ENCODE measurements at places on chromosomes 13 and 19.

DNA sequence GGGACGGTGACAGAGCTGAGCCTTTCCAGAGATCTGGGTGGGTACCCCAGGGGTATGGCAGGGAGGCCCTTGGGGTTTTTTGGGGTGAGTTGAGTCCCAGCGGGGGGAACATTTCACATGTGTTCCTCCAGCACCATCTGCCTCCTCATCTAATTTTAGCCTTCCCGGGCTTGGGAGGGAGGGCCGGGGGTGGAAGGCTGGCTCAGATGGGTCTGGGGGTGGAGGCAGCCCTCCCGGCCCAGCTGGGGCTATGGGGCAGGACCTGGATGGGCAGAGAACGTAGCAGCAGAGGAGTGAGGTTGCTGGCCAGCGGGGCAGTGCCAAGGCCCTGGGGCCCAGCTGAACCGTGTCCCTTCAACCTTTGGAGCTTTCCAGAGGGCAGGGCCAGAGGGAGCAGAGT is 23.5 kb downstream of the ADGRL1 start:
- DNase-seq = no peak

DNA sequence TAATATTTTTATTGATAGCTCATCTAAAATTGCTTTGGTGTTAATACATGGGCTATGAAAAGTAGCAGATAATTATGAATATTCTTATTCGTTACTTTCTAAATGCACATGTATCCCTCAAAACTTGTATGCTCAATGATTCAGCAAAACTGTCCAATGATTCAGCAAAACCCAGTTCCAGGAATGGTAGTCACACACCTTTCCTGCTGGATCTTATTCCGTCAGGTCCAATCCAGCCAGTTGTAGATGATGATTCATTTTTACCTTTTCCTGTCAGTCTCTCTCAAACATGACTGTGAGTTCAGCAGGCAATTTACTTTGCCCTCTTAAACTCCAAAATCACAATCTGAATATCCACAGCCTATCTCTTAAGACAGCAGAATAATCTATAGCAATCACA is 1082.6 kb downstream of the EFNB2 start:
- no peak for DNase-seq

DNA sequence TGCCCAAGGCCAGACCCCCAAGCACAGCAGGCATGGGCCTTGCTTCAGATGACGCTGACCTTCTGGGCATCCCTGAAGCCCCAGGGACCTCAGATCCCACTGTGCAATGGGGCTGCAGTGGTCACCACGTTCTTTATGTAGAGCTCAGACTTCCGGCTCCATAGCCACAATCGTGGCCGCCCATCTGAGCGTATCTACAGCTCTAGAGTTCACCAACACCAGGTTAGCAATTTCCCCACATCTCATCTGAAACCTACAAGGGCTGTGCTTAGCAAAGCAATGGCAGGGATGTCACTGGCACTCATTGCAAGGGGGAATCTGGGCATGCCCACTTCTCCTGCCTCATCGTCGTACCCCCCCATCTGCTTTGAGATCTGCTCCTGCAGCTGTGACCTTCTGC is 384.4 kb upstream of the TSHZ3 start:
- no peak for DNase-seq

DNA sequence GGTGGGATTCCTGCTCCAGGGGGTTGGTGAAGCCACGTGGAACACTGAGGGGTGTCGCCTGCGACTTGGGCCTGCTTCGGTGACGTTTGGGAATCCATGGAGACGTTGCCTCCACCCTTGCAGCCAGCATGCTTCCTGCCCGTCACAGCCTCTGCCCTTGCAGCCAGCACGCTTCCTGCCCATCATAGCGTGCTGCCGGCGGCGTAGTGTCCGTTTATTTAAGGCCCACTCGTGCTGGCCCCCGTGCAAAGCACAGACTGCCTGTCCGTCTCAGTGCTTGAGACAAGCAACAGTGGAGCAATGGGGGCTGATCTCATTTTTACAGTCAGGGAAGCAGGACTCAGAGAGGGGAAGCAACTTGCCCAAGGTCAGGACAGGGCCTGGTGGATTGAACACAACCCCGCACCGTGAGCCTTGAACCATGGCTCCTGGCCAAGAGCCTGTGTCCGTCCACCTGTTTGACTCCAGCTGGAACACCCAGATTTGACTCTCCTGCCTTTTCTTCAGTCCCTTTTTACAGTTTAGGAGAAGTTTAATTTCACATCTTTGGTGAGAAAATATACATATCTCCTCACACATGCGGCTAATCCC is 149.6 kb downstream of the TEX29 start:
- no peak for DNase-seq

GRCh38 chr19:19502808-19503602 is 12.3 kb downstream of the TSSK6 start:
- no peak for DNase-seq

GRCh38 chr13:114067886-114068651 is 64.4 kb downstream of the RASA3 start:
- peak; percentile 46 for DNase-seq

- DNase-seq = no peak
Observed at GRCh38 chr19:48724796-48725753, 5.5 kb upstream of the MAMSTR start.

GRCh38 chr19:58558066-58558622 is at the start of gene UBE2M:
Gene UBE2M, minus strand, starts transcription at chr19:58558611. Its CDS starts 230 bp downstream, at chr19:58558381.
- DNase-seq = no peak

- no peak for DNase-seq
Observed at GRCh38 chr19:36577271-36577996, 4.3 kb upstream of the ZNF529 start.

- no peak for DNase-seq
Observed at GRCh38 chr19:31249217-31249616, 100.0 kb downstream of the TSHZ3 start.

DNA sequence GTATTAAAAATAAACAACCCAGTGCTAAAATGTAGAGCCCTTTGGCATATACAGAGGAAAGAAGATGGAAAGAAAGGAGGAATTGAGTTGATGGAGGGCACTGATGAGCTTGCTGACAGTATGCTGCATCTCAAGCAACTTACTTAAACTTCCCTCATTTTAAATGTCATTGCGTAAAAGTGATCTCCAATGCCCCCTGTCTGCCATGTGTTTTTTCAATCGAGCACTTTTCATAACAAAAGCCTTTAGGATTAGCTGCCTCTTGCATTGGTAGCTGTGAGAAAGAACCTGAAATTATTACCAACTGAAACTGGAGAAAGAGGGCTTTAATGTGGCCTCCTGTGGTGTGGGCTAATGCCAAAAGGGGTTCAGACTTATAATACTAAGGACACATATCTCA is 541.6 kb downstream of the SUCLA2 start:
- no peak for DNase-seq

GRCh38 chr19:2726904-2727639 is 5.9 kb upstream of the DIRAS1 start:
- DNase-seq = no peak

DNA sequence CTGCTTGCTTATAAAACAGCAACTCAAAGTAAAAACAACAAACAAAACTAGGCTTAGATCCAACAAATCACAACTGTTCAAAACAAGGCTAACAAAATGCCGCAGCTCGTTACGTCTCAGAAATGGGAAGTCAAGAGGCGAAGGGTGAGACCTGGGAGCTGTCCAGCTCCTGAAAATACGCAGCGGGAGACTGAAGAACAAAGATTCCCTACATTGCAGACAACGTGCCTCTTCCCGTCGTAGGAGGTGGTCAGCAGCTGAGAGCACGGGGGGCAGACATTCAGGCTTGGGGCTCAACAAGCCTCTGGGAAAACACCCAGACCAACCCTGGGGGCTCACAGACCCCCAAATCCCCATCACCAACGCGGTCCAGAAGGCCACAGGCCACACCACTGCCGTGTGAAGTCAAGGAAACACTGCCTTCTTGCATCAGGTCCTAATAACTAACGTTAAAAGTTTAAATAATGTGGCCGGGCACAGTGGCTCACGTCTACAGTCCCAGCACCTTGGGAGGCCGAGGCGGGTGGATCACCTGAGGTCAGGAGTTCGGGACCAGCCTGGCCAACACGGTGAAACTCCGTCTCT is 13.5 kb downstream of the PLPP2 start:
- no peak for DNase-seq

All from activated B cell treated with CpG ODN at 0.5 μM for 24 hours (primary cell).